ENCODE measurements at places on chromosomes 13 and 19.

GRCh38 chr13:30991184-30991583 lies 58.7 kb downstream of the TEX26 start:
- DNase-seq = no peak

- no peak for DNase-seq
Observed at GRCh38 chr13:29583073-29583785, 12.3 kb downstream of the SLC7A1 start.

GRCh38 chr19:3178973-3179738 lies 587 bp downstream of the S1PR4 start:
- no peak for DNase-seq

DNA sequence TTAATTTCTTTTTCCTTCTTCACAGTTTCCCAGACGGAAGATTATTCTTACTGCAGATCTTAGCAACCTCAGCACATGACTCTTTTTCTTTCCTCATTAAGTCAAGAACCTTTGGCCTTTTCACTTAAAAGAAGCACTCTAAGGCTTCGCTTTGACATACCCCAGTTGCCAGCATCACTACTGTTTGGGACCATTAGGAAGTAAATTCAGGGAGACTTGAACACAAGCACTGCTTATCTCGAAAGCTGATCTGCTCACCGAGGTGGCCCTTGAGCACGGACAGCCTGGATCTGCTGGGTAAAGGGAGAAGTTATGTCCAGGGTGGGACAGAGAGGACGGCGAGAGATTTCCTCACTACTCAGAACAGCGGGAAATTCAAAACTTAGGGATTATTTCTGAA lies 151.4 kb upstream of the RNF113B start:
- DNase-seq = no peak

GRCh38 chr19:6580313-6580712 lies 10.6 kb downstream of the CD70 start:
- no peak for DNase-seq

DNA sequence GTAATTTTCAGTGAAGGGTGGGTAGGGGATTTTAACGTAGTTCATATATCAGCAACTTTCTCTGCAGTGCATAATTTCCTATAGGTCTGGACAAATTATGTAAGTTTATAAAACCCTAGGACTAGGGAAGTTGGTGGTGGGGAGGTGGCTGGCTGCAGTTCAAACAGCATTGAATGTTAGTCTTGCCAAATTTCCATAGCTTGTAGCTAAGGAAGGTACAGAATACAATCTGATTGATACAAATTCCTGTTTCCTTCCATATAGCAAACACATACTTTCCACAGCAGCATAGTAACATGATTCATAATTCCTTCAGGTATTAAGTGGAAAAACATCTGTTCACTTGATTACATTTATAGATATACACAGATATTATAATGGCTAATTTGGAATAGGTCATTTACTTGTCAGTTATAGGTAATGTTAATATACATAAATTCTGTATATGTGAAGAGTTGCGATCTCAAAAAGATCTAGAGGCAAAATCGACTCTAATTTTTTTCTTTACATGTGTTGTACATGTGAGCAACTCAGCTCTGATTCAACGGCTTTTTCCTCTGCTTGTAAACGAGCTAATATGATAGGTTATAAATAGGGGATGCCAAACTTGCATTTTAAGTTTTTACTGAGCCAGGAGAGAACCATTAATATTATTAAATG lies 233.4 kb upstream of the CSNK1A1L start:
- no peak for DNase-seq

DNA sequence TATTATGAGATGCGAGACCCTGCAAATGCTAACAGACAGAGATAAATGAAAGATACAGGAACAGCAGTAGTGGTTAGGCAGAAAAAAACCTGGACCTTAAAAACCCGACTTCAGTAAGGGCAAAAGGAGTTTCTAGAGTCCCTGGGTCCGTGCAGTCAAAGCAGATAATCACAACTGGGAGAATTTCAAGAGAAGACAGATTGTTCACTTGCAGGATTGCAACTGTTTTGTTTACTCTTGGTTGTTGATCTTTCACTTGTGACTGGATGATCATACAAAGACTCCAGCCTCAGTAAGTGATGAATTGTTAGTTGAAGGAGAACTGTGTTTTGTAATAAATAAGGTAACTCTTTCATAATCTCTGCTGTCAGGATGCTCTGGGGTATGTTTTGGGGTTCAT lies 135.1 kb downstream of the GPC6 start:
- no peak for DNase-seq

DNA sequence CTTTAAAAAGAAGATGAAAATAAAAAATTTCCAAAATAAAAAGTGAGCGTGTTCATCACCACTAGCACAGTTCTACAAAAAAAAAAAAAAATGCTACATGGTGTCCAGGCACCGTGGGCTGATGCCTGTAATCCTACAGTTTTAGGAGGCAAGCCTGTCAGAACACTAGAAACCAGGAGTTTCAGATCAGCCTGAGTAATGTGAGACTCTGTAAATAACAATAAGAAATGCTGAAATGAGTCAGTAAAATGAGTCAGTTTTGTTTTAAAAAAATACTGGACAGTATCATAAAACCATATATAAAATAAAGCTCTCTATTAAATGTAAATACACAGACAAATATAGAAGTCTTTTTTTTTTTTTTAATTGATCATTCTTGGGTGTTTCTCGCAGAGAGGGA lies 30.0 kb downstream of the ZNF91 start:
- no peak for DNase-seq

DNA sequence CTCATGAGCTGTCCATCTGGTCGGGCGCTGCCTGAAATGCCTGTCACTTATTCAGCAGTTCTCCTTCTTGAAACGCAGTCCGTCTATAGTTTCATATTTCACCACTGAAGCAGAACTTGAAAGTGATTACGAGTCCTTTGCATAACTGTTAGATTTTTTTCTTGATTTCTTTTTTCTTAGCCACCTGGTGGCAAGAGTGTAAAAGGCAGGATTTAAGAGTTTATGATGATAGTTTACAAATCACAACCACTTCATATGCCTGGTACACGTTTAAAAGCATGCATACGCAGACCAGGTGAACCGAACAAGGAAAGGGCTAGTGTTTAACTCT lies 45.8 kb downstream of the GGACT start:
- DNase-seq = no peak

- DNase-seq = no peak
Observed at GRCh38 chr19:51136851-51137551, 5.1 kb upstream of the SIGLEC7 start.

DNA sequence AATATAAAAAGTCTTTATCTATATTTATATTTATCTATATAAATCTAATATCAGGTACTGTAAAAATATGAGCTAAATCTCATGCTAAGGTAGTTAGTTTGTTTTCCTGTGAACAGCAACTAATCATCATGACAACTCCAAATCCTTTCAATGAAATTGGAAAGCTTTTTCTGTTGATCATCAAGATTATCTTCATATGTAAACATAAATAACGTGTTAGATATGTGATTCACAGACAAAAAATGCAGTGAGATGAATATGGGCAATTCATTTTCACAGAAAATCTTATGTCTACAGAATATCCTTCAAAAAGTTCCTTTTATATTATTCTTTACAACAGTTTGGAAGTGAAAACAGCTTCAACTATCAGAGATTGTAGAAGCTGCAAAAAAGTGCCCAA lies 41.7 kb upstream of the EEF1AKMT1 start:
- no peak for DNase-seq

Measured in stimulated activated CD8-positive, alpha-beta memory T cell treated with anti-CD3 and anti-CD28 coated beads, Interleukin-2, amount 100 ng/mL, for 1 hour (primary cell).